ENCODE measurements at places on chromosomes 6 and 20.

DNA sequence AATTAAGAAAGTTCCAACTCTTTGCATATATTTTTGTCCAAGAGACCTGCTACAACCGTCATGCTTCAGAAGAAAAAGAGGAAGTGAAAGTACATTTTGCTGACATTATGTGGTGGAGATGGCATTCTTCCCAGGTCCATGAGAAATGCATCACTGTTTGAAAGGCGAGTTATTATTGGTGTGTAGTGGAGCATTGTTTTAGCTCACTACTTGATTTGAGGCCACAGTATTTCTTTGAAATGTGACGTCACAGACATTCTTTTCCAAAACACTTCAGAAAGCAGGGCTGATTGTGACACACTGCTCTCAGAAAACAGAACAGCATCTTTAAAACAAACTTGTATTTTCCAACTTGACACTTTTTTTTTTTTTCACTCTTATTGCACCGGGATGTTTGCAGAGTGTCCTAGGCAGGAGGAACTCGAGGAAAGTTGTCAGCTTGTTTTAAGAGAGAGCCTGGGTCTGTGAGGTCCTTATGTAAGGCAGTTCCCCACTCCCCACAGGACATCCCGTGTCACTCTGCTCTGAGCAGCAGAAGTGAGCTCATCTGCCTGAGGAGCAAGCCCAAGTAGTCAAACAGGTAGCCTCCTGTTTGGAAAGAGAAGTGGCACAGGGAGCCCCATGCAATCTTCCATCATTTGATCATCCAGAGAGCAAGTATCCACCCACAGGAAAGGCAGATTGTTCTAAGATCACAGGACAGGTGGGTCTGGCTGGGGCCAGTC lies 1.1 kb downstream of the SPTLC3 start:
- DNase-seq = peak; percentile 37

DNA sequence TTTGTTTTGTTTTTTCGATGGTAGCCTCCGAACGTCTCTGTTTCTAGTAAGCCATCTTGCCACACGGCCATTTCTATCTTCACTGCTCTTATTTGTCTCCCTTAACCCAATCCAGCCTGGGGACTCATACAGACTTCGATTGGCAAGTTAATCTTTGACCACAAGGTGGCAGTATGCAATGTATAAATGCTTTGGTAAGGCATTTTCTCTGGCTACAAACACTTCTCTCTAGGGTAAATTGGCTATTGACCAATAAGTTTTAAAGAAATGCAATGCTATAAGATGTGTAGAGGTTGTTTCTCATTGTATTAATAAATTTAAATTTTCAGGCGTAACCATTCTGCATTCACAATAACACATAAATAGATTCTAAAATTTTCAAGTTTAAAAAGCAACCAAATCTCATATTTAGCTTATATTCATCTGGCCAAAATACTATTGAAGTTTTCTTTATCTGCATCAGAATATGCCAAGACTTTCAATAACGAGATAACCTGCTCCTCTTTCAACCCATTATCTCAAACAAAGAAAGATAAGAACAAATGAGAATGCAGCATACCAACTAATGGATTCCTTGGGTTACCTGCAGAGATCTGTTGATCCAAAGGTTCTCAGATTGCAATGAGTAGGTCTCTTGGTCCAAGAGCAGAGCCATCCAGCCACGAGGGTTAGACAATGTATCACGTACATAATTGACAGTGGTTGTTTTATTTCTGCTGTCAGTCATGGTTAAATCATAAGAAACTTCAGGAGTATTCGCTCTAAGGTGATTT lies 231.9 kb downstream of the PKHD1 start:
- DNase-seq = peak; percentile 12

DNA sequence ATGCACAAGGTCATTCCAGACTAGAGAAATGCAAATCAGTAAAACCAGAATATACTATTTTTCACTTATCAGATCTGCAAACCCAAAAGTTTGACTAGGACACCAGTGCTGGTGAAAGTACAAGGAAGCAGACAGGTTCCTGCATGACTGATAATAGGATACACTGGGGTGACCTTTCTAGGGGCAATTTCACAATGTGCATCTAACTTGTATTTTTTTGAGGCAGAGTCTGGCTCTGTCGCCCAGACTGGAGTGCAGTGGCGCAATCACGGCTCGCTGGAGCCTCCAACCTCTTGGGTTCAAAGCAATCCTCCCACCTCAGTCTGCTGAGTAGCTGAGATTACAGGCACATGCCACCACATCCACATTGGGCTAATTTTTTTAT lies 11.4 kb downstream of the COMMD7 start:
- DNase-seq = peak; percentile 79

DNA sequence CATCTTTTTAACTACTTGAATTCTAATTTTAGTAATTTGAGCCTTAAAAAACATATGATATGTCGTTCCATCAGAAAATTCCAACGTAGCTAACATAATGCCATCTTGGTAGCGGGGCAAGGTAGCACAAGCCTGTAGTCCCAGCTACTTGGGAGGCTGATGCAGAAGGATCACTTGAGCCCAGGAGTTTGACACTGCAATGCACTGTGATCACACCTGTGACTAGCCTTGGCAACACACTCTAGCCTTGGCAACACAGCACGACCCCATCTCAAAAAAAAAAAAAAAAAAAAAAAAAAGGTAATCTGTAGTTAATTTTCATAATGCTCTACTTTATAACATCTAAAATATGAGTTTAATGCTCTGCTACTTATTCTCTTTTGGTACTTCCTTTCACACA lies 6.7 kb downstream of the BCLAF1 start:
- DNase-seq = no peak
